CD4-positive, alpha-beta T cell treated with Interleukin-2 at 100 ng/mL for 4 hours (primary cell): ENCODE measurements at places on chromosomes 1 and 21.

GRCh38 chr1:19455353-19455752 lies 30.0 kb downstream of the CAPZB start:
- no peak for DNase-seq

DNA sequence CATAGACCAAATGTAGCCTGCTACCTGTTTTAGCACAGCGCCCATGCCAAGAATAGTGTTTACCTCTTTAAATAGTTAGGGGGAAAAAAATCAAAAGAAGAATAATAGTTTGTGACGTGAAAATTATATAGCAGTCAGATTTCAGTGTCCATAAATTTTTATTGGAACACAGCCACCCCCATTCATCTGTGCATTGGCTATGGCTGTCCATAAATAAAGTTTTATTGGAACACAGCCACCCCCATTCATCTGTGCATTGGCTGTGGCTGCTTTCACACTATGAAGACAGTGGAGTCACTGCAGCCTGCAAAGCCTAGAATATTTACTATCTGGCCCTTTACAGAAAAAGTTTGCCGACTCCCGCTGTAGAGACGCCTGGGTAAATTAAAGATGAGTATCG lies 20.9 kb downstream of the EPHX1 start:
- DNase-seq = no peak

GRCh38 chr1:204255225-204255624 lies 41.4 kb upstream of the GOLT1A start:
- DNase-seq = no peak

GRCh38 chr1:150720703-150721102 lies at the start of gene HORMAD1:
Gene HORMAD1 (minus strand): TSS chr1:150720895. CDS start chr1:150719505, 1,390 bp downstream.
- no peak for DNase-seq

- DNase-seq = no peak
These were observed 44.5 kb upstream of the GPR37L1 start for GRCh38 chr1:202078241-202078640.

DNA sequence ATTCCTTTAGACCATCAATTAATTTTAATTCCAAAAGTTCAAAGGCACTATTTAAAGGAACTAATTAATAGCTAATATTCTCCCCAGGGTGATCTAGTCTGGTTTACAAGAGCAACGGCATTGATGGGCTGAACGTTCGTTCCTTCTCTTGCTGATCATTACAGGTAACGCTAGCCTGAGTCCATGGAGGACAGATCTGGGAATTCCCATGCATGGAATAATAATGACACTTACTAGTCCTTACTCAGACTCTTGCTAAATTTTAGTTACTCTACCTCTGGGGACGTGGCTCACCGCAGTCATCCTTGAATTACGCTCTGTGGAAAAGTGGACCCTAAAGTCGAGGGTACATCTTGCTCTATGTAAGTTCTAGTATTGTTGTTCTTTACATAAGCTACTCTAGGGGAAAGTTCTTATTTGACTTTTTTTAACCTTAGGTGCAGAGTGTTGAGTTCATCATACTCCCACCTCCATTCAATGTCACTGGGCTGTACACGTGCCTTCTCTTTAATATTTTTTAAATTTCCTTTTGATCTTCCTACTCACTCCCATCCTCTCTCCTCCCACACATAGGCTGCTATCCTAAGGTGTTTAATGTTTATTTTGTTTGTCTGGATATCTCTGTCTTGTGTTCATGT lies 133.9 kb downstream of the ZNF281 start:
- DNase-seq = no peak

DNA sequence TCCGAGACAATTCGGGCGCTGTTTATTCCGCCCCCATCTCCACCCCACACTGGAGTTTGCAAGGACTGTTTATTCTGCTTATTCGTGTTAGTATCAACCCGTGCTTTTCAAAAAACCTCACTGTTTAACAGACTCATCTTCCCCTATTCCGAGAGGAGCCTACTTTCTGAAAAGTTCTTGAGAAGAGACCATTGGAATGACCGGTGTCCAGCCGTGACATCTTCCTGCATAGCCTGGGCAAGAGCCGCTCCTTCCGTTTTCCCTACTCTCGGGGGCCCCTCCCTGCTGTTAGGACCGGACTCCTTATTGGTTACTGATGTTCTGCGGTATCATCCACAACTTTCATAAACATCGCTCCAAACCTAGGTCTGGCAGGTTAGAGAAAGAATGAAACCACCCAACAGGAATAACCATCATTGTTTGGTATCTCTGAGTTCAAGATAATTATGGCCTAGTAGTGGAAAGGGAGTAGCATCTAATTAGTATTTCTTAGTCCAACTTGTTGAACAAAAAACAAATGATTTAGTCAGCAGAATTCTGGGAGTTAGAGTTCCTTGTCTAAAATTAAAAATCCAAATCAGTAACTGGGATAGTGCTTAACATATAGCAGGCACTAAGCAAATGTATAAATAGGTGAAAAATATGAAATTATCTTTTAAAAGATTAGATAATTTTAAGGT lies 837 bp downstream of the STXBP3 start:
- DNase-seq = peak; percentile 43

DNA sequence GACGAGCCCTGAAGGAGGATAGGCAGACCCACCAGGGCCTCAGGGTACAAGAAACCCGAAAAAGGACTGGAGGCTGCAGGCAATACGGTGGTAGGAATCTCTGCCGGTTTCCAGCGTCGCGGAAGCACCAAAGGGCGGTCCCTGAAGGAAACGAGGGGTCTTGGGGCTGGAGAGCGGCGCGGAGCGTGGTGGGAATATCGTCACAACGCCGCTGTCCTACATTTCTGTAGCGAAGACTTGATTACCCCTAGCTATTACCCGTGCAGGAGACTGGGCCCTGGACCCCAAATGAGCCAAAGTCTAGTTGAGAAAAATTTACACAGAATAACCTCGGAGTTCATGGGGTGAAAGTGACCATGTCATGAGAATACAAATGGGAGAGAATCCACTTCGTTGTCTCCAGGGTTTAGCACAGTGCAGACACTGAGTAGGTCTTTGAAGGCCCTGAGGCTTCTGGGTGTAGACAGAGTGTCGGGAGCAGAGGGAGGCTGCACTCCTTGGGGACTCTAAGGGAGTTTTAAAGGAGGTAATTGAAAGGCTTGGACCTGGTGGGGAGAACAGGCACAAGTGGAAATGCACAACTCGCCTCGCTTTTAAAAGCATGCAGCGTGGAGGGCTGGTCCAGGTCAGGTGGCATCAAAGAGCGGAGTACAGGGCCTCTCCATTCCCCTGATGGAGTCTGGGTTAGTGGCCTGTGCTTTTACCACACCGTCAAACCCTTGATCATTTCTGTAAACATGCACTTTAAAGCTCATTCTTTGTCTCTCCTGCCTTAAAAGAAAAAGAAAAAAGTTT lies 1.5 kb downstream of the ATP1A1 start:
- DNase-seq = peak; percentile 22

DNA sequence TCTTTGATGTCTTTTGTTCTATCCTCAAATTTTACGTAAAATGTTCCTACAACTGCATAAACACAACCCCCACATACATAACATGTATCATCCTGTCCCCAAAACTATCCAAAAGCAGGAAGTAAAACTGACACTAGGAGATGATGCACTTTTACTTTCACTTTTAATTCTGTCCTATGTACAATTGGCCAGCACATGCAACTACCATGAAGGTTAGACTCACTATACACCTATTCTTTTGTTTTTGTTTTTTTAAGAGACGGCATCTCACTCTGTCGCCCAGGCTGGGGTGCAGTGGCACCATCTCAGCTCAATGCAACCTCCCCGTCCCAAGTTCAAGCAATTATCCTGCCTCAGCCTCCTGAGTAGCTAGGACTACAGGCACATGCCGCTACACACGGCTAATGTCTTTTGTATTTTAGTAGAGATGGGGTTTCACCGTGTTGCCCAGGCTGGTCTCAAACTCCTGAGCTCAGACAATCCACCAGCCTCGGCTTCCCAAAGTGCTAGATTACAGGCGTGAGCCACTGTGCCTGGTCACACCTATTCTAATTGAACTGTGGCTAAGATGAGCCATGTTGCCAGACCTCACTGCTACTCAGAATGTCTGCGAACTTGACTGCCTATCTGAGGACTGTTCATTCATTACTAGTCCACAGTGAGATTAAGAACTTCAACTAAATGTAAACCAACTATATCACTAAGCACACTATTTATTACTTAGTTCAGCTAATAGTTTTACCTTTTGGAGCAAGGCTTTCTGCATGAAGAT lies 48.0 kb downstream of the TOR3A start:
- DNase-seq = peak; percentile 62

DNA sequence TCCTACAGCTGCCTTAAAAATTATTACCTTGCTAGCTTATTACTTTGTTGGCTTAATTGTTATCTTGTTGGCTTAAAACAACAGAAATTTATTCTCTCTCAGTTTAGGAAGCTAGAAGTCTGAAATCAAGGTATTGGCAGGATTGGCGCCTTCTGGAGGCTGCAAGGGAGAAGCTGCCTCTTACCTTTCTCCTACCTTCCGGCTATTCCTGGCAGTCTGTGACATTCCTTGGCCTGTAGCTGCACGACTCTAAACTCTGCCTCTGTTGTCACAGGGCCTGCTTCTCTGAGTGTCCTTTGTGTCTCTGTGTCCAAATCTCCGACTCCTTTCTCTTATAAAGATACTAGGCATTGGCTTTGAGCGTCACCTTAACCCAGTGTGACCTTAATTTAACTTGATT lies 579.9 kb upstream of the B3GALT2 start:
- DNase-seq = no peak

DNA sequence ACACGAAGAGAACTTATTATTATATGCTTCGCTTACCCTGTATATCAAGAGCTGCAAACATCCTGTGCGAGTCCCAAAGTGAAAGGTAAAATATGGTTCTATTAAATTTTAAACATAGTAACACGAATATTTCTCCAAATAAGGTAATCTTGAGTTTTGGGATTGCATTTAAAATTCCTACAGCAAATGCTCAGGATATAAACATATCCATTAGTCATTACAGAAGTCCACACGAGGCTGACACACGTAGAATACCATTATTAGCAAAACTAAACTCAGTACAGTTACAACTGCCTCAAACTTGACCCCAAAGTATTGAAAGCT lies 282 bp upstream of the LYPLAL1 start:
- no peak for DNase-seq

DNA sequence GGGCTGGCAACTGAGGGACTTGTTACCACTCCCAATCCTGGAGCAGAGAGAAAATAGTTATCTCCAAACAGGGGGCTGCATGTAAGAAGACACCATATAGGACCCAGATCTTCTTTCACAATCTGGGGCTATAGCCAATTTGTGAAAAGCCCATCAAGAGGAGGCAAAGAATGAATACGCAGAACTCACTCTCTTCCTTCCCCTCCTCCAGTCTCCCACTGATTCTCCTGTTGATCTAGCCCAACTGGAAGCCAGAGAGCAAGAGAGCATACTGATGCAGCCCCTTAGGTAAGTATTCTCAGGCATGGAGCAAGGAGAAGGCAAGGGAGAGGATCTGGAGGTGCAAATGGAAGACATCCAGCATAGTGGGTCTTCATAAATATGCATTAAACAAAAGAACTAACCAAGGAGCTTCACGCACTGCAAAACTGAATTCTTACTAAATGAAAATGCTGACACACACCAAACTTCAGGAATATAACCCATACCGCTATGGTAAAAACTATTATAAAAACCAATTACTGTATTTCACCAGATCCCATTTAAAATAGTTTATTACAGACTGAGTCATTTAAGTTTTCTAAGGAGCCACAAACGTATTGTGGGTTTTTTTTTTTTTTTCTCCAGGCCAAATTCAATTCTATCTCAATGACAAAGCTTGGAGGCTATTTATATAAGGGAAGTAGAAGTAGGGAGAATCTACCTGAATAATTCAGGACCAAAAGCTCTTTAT lies 15.5 kb upstream of the HMGB4 start:
- DNase-seq = no peak

- DNase-seq = no peak
These were observed 21.2 kb upstream of the ZP4 start for GRCh38 chr1:237911911-237912310.

GRCh38 chr1:26034504-26035202 lies 11.3 kb downstream of the SLC30A2 start:
- DNase-seq = no peak

- DNase-seq = no peak
These were observed 110.5 kb downstream of the GLIS1 start for GRCh38 chr1:53628286-53628955.

DNA sequence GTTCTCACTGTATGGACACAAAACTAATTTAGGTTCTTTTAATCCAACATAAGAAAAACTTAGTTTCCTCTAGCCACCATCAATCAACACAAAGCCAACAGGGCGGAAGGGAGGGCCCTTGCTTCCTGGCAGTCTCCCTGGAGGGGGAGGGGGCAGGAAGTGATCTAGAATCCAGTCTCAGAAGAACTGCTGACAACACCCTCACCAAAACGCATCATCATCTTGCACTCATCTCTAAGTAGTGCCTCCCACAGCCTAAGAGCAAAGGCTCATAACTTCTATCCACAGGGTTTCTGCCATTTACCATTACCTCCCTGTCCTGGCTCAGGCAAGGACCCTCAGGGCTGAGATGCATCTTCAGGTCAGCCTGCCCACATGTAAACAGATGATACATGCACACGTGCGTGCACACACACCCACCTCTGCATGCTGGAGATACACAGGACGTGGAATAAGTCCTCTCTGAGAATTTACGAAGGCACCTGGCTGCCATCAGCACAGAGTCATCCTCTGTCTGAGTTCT lies 20.5 kb downstream of the HIVEP3 start:
- peak; percentile 78 for DNase-seq

DNA sequence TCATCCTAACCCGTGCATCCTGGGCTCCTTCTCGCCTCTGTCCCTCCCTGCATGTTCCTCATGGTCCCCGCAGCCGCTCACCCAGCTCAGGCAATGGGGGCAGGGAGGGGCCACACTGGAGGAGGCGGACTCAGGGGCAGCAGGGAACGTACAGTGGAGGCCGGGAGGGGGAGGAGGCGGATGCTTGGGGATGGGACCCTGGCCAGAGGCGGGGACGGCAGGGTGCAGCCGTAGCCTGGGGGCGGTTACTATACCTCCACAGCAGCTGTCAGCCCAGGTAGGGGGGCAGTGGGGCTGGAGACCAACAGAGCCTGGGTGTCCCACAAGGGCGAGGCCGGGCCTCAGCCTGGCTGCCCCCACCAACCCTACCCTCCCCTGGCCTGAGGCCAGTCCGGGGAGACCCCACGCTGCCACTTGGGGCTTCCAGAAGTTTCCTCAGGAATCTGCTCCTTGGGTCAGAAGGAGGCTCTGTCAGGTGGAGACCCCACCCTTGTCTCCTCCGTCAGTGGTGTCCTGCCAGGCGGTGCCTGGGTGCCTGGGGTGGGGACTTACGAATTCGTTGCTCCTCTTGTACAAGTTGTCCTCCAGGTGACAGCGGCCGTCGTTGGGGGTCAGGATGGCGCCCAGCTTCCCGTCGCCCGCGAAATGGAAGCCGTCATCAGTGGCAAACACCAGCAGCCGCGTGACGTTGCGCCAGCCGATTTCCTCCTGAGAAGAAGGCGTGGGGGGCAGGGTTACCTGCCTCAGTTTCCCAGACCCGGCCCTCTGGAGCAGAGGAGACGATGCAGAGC lies 20.7 kb downstream of the ITGB2 start:
- no peak for DNase-seq

GRCh38 chr1:95431235-95431634 lies 197.2 kb downstream of the RWDD3 start:
- no peak for DNase-seq

- DNase-seq = no peak
These were observed 122.6 kb upstream of the ZNHIT6 start for GRCh38 chr1:85830837-85831236.

- no peak for DNase-seq
These were observed 62.1 kb downstream of the SNX7 start for GRCh38 chr1:98723574-98723973.

GRCh38 chr1:6434186-6434585 lies 9.6 kb downstream of the ESPN start:
- DNase-seq = no peak

GRCh38 chr1:168693872-168694238 lies 35.2 kb downstream of the DPT start:
- DNase-seq = no peak

- no peak for DNase-seq
These were observed 202.6 kb downstream of the APP start for GRCh38 chr21:25967901-25968438.
